Stimulated activated CD4-positive, alpha-beta T cell treated with anti-CD3 and anti-CD28 coated beads, Interleukin-15, amount 100 ng/mL, for 1 hour (primary cell): ENCODE measurements at places on chromosomes 3 and 15.

DNA sequence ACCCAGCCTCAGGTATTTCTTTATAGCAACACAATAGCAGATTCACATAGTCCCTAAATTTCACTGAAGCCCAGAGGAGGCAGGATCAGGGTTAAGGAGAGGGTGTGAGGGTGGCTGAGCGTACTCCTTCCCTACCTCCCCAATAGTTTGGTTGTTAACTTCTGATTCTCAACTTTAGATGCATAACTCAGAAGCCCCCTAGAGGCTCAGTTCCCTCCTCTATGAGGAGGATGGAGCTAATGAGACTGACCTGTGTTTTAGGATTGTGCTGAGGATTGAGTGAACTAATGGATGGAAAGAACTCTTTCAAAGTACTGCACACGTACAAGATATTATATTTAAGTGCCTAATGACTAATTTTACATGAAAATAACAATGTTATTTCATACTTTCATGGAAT lies 249.3 kb upstream of the SOX14 start:
- DNase-seq, result no peak

DNA sequence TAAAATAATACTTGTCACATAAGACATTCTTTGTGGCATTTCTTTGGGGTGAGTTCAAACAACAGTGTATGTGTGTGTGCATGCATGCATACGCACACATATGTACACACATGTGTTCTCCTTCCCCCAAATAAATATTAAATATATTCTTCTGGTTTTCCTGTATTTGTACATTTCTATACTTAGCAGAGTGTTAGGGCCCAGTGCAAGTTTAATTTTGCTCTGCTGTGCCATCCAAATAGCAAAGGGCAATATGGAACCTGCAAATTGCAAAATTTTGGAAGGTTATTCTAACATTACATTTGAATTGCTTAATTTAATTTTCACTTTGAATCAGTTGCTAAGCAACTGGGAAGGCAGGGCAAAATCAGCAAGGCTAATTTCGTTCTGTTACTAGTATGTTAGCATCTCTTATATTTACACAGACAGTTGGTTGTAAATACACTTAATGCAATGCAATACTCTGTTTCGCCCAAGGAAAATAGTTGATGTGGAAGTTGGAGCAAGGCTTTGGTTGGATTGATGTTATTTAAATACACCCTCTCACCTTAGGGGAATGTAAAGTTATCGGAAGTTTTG lies 130.4 kb downstream of the ITPR1 start:
- DNase-seq, result no peak

DNA sequence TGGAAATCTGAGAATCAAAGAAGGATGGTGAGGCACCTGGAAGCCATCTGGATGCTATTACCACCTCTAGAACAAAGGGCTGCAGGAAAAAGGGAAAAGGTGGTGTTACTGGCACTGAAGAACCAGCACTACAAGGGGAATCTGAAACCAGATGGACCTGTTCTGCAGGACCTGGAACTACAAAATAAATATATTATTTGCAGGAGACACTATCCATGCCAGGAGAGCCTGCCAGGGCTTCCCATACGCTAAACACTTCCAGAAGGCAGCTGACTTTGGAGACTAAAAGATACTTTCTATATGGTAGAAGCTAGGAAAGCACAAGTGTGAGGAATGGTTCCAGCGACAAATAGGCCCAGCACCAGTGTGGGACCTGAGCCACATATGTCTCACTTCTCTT lies 83.4 kb upstream of the POU1F1 start:
- DNase-seq, result no peak

DNA sequence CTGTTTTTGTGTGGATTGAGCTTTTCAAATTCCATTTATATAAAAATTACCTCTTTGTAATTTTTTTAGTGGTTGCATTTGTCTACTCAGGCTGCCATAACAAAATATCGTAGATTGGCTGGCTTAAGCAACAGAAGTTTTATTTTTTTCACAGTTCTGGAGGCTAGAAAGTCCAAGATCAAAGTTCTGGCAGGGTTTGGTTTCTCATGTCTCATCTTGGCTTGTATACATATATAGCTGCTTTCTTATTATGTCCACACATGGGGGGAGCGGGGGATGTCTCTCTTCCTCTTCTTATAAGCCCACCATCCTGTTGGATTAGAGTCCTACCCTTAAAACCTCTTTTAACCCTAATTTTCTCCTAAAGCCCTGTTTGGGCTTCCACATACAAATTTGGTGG lies 28.5 kb downstream of the MGA start:
- DNase-seq, result no peak

DNA sequence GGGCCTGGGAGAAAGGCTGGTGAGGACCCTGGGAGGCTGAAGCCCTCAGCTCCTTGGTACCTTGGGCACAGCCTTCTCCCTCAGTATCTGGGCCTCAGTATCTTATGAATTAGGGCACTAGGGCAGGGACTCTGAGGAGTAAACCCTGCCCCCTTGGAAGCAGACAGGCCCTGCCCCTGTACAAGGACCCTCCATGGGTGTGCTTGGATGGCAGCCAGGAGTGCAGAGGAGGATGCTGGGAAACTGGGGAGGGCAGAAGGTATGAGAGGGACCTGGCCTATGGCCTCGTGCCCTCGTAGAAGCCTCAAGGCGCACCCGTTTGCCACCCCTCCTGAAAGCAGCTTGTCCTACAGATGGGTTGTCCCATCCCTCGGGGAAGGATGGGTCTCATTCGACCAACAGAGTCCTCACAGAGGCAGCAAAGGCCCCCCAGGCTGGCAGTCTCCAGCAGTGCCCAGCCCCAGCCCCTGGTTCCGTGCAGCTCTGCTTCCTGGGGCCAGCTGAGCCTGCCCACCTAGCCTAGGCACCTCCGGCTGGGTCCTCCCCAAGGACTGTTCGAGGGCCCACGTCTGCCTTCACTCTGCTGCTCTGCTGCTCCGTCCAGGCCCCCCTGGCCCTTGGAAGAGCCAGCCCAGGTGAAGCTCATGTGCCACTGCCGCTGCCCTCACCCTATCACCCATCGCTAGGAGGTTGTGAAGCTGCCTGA lies 15.3 kb upstream of the SEMA3F start:
- no peak for DNase-seq

GRCh38 chr3:72318504-72319193 lies 529.6 kb downstream of the SHQ1 start:
- DNase-seq, result no peak

- DNase-seq, result no peak
Measured at GRCh38 chr15:44542596-44542995, 5.6 kb downstream of the EIF3J start.

DNA sequence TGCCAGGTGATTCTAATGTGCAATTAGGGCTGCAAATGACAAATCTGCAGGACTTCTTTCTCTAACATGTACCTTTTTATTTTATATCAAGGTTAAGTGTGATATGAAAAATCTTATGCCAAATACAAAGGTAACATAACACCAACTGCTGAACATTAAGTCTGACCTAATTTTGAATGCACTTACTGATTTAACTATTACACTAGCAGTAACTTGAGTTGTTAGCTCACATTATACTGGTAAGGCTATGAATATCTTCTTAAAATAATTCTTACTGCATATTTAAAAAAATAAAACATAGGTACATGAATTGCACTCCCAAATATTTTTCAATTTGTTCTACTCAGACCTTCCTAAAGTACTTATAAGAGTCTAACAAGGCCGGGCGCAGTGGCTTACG lies 259.2 kb downstream of the CD47 start:
- no peak for DNase-seq

DNA sequence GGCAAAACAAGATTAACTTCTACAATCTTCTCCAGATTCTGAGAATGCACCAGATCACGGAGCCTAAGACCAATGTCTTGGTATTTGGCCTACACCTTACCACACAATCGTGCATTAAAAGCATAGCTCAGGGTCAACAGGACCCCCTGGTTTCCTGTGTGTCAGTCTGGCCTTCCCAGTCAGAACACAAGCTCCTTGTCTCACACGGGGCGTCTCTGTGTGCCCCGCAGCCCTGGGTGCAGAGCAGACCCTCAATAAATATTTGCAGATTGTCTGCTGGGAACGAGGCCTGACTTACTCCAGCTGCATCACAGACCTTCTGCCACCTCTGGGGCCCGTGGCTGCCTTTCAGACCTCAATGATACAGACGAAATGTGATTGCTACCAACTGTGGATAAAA lies 82.5 kb upstream of the CTNNB1 start:
- no peak for DNase-seq

GRCh38 chr3:115147329-115148141 lies 447 bp upstream of the ZBTB20 start:
- peak; percentile 80 for DNase-seq

GRCh38 chr15:73700041-73700842 lies 16.1 kb downstream of the CD276 start:
- DNase-seq, result peak; percentile 40

- no peak for DNase-seq
Measured at GRCh38 chr3:17138246-17139039, 253.7 kb downstream of the PLCL2 start.

DNA sequence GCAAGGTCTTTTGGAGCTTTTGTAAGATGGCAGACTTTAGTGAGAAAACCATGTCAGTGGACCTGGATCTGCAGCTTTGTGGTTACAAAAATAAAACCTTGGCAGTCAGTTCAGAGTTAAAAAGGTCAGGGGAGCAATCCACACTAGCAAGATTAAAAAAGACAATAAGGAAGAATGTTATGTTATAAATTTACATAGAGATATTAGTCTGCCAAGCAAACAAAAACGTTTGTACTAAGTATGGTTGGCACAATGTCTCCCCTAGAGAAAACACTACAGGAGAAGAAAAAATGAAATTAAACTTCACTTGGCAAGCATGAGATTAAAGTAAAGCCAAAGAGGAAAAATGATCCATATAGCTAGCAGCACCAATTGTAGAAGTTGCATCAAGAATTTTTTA lies 205.0 kb downstream of the LSAMP start:
- DNase-seq, result no peak

DNA sequence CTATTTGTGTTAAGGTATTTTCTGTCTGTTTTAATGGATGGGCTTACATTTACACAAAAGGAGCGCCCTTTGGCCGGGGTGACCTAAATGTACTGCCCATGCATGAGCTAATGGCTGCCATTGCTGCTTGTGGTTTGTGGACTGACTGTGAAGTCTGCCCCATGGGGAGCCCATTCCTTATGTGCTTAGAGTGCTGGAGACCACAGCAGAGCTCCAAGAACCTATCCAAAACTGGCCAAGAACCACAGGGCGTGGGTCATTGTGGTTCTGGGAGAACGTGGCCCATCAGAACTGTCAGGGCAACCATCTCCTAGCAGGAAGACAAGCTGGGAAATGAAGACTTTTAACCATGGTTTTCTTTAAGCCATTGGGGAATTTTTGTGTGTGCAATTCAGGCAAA lies 105.3 kb downstream of the CHDH start:
- DNase-seq, result no peak

DNA sequence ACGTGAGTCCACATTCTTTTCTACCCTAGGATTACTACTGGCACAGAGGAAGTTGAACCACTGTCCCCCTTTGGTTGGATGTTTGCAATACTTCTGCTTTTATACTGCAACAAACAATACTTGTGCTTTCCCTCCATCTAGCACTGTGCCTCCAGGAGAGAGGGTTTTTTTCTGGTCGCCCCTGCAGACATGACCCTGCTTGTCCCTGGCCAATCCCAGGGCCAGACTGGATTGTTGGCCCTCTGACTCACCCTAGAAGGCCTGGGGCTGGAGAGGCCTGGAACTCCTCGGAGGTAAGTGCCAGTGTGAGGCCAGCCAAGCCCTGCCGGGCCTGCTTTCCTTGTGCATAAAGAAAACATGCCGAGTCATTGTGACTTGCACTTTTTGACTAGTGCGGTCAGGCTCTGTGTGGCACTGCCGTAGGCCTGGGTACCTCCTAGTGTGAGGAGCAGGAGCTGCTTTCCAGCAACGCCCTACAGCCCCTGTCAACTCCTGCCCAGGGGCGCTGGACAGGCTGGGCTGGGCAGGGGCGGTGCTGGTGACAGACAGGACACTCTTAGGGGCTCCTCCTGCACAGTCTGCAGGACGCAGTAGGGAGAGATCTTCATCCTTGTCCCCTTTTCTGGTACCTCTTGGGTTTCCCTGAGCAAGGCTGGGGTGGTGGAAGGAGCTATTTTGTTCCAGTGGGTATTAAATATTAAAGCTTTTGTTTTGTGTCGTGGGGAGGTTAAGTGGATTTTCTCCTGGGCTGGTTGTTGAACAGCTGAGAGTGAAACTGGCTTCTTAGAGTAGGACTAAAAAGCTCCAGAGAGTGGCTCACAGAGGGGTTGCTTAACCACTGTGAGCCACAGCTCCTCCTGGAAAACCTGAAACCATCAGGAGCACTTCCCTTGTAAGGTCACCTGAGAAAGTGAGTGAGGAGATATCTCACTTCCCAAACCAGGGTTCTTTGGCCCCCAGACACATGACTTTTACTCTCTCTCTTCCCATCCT lies 14.4 kb upstream of the TKT start:
- no peak for DNase-seq

GRCh38 chr3:36679384-36680200 lies 84.8 kb downstream of the DCLK3 start:
- no peak for DNase-seq

- no peak for DNase-seq
Measured at GRCh38 chr3:123301331-123302184, 99.8 kb downstream of the SEC22A start.

DNA sequence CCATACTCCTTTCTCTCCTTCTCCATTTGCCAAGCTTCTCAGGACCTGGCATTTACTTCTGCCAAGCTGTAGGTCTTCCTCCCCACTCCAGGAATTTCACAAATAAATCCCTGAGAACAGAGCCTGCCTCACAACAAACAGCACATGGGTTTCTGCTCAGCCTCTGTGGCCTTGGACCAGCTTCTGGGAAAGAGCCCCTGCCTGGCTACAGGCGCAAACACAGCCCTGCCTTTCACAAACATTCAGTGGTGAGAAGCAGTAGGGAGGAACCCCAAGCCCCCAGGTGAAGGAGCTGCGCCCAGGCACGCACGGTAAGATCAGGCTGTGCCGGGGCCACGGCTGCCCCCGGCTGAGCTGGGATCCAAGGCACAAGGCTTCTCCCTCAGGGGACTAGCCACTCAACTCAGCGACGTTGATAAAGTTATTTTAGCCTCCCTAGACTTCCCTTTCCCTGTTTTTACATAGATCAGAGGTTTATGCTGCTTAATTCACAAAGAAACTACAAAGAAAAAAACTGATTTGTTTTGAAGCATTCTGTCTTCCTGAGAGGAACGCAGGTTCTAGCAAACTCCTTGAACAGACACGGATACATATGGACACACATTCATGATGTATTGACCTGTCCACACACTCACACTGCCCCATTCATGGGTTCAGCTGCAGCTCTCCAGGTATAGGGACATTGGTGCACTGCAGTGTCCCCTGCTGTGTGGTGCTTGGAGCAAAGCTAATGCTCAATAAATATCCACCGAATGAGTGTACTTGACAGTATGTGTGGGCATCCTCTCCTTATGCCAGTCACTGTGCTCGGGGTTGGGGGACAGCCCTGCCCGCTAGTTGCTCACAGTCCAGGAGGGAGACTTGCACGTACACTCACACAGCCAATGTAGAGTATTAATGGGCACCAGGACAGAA lies 25.4 kb downstream of the HES1 start:
- no peak for DNase-seq
